ENCODE measurements at places on chromosomes 16 and 17. TPM values are rescaled to one million over a fixed set of nuclear protein-coding genes. Genes with fewer than 3 reads are reported as not detected.

CCL17 gene
- not detected for total RNA-seq

ZNF423 gene
- 28.9 TPM for total RNA-seq

KRTAP4-3 gene
- total RNA-seq, result not detected

CLEC3A gene
- not detected for total RNA-seq

TEKT1 gene
- total RNA-seq, result not detected

CCL15 gene
- not detected for total RNA-seq

SIRT7 gene
- 13.0 TPM for total RNA-seq

ANKRD13B gene
- 24.4 TPM for total RNA-seq

LPO gene
- total RNA-seq, result 0.23 TPM

BCO1 gene
- 0.18 TPM for total RNA-seq

TMIGD1 gene
- not detected for total RNA-seq

SPIRE2 gene
- total RNA-seq, result 12.0 TPM

CCL14 gene
- not detected for total RNA-seq

TRPV3 gene
- total RNA-seq, result 0.94 TPM

ACAP1 gene
- total RNA-seq, result 35.8 TPM

XYLT2 gene
- total RNA-seq, result 34.8 TPM

CCL16 gene
- total RNA-seq, result not detected

SPN gene
- 0.33 TPM for total RNA-seq

CEP112 gene
- total RNA-seq, result 9.2 TPM

NPIPA2 gene
- 1.2 TPM for total RNA-seq

CES1 gene
- not detected for total RNA-seq

DYNLRB2 gene
- 1.5 TPM for total RNA-seq

ABCA6 gene
- 10.2 TPM for total RNA-seq

MYH2 gene
- not detected for total RNA-seq

BCL6B gene
- total RNA-seq, result 0.84 TPM

B4GALNT2 gene
- total RNA-seq, result 0.08 TPM

GPR142 gene
- not detected for total RNA-seq

ARHGAP23 gene
- total RNA-seq, result 21.1 TPM

NAGS gene
- 1.8 TPM for total RNA-seq

LGALS9B gene
- total RNA-seq, result not detected

KRT33B gene
- total RNA-seq, result not detected

SLC35G6 gene
- total RNA-seq, result 1.3 TPM

DLX4 gene
- 1.3 TPM for total RNA-seq

FNDC8 gene
- total RNA-seq, result not detected

BEAN1 gene
- total RNA-seq, result 11.5 TPM

CDH8 gene
- 33.2 TPM for total RNA-seq

GRIN2C gene
- total RNA-seq, result 0.80 TPM

SSTR5 gene
- not detected for total RNA-seq

CLEC19A gene
- total RNA-seq, result 0.73 TPM

LRRC37A gene
- 2.3 TPM for total RNA-seq

ZNF205 gene
- total RNA-seq, result 12.9 TPM

CCDC200 gene
- 7.7 TPM for total RNA-seq

PRSS8 gene
- total RNA-seq, result 0.43 TPM

CDRT15 gene
- 0.82 TPM for total RNA-seq

CX3CL1 gene
- 3.2 TPM for total RNA-seq

TPSG1 gene
- total RNA-seq, result 1.3 TPM

GUCY2D gene
- not detected for total RNA-seq

CORO1A gene
- 13.7 TPM for total RNA-seq

CSH2 gene
- 0.57 TPM for total RNA-seq

GAS2L2 gene
- 0.30 TPM for total RNA-seq
